ENCODE measurements at places on chromosomes 7 and 10.

DNA sequence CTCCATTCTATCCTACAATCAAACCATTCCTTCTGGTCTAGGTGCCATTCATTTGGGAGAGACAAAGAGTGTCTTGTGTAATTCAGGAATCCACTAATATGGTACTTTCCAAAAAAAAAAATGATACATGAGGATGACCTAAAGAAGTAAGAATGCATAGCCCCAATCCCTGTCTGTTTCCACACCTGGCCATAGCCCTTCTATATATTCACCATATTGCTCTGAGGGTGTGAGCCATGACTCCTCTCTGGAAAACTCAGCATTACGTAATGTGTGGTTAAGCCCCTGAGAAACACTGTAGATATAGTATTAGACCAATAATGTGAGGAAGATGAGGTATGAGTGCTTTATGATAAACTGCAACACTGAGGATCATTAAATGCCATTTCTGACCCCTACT, 592.7 kb downstream of the INHBA start:
- peak; percentile 17 for DNase-seq

DNA sequence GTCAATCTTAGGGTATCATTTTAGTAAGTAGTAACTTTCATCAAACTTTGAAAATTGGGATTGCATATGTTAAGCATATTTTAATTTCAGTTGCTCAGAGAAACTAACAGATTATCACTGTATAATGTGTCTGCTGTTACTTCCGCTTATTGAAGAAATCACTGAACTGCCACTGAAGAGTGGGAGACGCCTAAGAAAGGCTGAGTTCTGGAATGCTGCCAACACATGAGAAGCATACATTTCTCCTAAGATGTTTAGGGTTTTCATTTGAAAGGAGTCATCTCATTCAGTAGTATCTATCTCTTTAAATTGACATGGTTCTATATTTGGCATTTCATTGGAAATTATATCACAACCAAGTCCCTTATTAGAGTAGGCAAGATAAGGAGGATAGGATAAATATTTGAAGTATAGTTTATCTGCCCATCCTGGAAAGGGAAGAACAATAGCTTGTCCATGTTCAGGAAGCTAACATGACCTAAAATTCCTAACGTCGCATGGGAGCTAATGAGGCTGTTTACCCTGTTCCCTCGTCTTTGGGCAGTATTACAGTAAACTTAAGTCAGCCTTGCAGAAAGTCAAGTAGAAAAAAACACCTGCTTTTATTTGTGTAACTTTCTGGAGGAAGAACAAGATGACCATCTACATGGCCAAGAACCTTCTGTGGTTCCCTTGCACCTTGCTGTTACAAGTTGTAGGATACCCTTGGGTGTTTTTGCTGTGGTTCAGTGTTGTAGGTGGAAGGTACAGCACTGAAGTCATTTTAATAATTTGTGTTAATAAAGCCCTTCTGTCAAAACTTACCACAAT, 67.3 kb downstream of the NHLRC2 start:
- peak; percentile 12 for DNase-seq

DNA sequence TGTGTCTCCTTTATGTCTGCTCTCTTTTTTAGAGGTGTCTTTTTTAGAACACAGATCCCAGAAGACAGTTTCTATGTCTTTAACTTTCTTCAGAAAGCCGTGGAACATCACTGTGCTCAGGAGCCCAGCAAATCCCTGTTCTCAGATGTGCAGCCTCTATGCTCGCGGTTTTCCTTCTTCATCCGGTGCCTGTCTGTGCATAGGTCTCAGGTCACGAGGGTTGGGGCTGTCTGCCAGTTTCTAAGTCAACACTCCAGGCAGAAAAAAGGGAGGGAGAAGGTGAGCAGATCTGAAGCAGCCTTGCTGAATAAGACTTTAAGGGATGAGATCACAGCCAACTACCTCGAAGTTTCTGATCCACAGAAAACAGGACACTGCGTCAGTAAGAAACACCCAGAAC, 68.5 kb downstream of the CRTAC1 start:
- DNase-seq = no peak

DNA sequence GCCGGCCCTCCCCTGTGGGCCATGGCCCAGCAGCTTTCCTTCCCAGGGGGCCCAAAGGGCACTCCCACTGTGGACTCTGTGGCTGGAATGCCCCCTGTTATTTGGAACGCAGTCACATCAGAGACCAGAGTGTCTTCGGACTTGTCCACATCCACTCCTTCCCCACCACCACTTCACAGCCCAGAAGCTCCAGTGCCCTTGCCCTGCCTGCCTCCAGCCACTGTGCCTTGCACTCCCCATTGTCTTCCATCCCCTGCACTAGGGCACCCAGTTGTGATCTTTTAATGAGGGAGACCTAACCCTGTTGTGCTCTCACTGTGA, 19.4 kb downstream of the INSIG1 start:
- DNase-seq = no peak

- no peak for DNase-seq
Observed at GRCh38 chr7:153524070-153524601, 528.1 kb upstream of the DPP6 start.

GRCh38 chr7:8037151-8037550, 68.6 kb downstream of the GLCCI1 start:
- no peak for DNase-seq

GRCh38 chr10:62618576-62619412, 185.7 kb upstream of the ADO start:
- DNase-seq = peak; percentile 95

DNA sequence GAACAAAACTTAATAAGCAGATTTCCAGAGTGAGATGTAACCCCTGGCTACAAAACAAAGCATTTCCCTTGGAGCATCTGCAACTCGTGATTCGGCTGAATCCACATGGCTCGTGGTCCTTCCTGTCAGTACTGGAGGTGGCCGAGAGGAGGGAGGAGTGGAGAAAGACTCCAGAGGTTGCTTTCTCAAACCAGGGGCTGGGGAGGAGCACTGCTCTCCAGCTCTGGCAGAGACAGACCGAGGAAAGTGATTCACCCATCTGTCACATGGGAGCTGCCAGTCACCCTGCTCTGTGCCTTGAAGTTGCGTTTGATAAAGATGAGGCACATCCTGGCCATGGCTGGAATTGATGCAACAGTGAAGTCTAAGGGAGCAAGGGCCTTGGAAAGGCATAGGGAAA, 72.7 kb downstream of the COL13A1 start:
- DNase-seq = no peak

- no peak for DNase-seq
Observed at GRCh38 chr7:2497500-2498336, 21.5 kb upstream of the GRIFIN start.

- DNase-seq = no peak
Observed at GRCh38 chr7:139212133-139212532, 18.9 kb upstream of the UBN2 start.

DNA sequence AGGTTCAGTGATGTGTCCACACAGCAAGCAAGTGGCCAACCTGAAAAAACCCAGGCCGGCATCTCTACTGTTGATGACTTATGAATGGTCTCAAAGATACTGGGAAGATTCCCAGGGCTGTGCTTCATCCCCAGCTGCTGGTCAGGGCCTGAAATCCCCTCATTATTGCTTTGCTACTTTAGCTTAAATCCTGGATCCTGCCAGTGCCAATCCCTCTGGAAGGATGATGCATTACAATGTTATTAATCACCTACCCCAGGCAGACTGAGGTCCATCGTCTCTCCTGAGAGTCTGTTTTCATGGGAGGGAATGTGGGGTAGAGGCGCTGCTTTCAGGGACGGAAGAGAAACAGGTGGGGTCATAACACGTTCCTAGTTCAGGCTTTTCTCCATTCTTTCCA, 371.6 kb downstream of the RPS24 start:
- DNase-seq = no peak

DNA sequence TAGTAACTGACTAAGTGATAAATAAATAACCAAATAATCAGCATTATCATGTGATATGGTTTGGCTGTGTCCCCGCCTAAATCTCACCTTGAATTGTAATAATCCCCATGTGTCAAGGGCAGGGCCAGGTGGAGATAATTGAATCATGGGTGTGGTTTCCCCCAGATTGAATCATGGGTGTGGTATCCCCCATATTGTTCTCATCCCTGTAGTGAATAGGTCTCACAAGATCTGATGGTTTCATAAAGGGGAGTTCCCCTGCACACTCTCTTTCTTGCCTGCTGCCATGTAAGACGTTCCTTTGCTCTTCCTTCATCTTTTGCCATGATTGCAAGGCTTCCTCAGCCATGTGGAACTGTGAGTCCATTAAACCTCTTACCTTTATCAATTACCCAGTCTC, 72.1 kb upstream of the NRP1 start:
- peak; percentile 24 for DNase-seq

GRCh38 chr10:91043173-91043910, 122.5 kb upstream of the ANKRD1 start:
- peak; percentile 14 for DNase-seq

GRCh38 chr7:48537561-48537960, 366.3 kb downstream of the ABCA13 start:
- no peak for DNase-seq

DNA sequence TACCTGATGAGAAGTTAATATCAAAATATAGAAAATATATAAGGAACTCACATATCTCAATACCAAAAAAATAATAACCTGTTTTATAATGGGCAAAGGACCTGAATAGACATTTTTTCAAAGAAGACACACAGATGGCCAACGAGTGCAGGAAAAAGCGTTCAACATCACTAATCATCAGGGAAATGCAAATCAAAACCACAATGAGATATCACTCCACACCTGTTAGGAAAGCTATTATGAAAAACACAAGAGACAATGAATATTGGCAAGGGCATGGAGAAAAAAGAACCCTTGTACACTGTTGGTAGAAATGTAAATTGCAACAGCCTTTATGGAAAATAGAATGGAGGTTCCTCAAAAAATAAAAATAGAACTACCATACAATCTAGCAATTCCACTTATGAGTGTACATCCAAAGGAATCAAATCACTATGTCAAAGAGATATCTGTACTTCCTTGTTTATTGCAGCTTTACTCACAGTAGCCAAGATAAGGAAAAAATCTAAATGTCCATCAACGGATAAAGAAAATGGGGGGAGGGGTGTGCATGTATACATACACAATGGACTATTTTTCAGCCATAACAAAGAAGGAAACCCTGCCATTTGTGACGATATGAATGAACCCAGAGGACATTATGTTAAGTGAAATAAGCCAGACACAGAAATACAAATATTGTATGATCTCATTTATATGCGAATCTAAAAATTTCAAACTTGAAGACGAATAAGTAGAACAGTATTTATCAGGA, 3.6 kb upstream of the ALOX5 start:
- no peak for DNase-seq

DNA sequence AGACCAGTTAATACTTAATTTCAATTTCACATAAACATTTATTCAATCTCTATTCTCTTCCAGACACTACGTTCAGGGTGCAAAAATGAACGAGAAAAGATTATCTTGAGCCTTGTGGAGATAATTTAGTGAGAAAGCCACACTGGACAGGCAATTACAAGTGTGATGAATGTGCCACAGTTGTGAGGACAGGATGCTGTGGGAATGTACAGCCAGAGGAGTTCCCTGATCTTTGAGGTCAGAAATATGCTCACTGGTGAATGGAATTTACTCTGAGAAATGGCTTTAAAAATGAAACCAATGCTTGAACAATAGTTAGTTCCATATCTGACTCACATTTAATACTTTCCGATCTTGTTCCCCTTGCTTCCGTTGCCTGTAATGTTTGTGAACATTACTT, 864.8 kb downstream of the GATA3 start:
- DNase-seq = no peak

DNA sequence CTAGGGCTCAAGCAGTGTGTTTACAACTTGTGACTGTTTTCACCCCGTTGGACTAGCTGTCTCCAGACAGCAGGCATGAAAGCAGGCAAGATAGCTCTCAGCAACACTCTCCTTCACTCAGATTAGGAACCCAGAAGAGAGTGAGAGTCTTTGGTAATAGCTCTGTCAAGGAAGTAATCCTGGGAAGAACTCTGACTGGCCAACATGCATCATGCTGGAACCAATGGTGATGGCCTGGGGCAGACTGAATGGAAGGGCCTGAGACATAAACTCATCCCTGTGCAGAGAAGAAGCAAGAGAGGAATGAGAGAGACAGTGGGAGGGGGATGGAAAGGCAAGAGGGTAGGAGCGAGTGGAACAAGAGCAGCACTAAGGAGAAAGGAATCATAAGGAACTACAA, 48.9 kb downstream of the AKR1D1 start:
- peak; percentile 31 for DNase-seq

DNA sequence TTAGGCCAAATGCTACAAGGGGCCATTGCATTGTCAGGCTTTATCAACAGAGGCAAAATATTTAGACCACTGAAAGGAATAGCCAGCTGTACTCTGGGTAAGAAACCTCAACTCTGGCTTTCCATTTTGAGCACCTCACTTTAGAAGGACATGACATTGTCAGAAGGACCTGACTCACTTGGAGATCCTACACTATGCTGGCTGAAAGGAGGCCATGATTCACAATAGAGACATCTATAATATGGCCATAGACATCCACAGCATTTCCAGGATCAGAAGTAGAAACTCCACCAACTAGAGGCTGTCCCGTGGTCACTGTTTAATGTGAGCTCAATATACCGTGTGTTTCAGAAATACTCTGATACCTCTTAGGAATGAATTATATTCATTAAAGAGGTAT, 140.9 kb downstream of the BTAF1 start:
- DNase-seq = no peak

DNA sequence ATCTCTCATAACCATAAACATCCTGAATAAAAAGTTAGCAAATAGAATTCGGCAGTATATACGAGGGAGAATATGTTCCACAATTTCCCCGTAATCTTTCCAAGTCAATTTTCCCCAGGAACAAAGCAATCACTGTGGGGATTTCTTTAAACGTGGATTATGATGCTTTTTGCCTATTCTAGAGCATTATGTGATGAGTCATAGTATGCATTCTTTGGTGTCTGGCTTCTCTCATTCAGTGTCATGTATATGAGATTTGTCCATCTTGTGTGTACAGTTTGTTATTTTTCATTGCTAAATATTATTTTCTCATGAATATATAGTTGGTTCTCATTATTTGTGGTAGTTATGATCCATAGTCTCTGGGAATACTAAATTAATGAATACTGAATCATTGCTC, 9.9 kb upstream of the OR9A4 start:
- DNase-seq = peak; percentile 27

GRCh38 chr10:118412132-118412760, 70.1 kb upstream of the FAM204A start:
- no peak for DNase-seq

DNA sequence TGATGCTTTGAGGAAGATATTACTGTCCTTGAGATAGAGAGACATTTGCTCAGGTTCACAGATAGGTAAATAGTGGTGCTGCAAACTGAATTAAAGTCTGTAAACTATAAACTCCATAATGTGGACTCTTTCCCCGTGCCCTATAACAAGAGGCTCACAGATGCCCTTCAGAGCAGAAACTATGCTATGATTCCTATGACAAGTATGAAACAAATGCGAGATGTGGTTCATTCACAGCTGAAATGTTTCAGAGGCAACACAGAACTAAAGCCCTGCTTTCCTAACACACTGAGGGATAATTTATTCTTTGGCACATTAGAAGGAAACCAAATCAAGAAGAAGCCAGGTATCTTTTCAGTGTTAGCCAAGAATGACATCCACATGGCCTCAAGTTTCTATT, 13.4 kb downstream of the CHUK start:
- DNase-seq = no peak
